ENCODE measurements at places on chromosomes 6 and 20. TPM values are rescaled to one million over a fixed set of nuclear protein-coding genes. Genes with fewer than 3 reads are reported as not detected.

Gene C6orf15
- not detected for total RNA-seq

Gene CCN6
- total RNA-seq = not detected

DNA sequence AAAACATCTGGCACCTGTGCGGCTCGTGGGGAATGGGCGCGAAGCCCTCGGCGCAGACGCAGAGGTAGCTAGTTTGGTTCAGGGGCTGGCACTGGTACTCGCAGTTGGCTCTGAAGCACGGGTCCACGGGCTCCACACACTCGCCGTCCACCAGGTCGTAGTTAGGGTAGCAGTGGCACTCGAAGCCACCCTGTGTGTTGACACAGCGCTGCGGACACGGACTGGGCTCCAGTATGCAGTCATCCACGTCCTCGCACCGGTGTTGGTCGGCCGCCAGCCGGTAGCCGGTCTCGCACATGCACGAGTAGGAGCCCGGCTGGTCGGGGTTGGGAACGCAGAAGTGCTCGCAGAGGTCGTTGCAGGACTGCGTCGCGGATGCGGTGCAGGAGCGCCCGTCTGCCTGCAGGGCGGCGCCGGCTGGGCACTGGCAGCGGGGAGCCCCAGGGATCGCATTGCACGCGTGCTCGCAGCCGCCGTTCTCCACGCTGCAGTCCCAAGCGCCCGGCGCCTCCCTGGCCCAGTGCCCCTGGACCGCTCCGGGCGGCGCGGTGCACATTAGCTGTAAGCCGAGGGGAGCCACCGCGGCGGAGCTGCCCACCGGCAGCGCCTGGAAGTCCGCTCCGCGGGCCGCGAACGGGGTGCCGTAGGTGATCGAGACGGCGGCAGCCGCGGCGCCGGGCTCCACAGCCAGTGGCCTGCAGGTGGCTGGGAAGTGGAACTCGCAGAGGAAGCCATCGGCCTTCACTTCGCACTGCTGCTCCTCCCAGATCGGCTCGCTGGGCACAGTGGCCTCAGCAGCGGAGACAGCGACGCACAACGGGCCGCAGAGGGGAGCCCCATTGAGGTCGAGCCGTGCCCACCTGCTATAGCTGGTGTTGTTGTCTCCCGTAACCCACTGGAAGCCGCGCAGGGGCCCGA lies 930 bp downstream of the THBD start:
- no peak for DNase-seq

DNA sequence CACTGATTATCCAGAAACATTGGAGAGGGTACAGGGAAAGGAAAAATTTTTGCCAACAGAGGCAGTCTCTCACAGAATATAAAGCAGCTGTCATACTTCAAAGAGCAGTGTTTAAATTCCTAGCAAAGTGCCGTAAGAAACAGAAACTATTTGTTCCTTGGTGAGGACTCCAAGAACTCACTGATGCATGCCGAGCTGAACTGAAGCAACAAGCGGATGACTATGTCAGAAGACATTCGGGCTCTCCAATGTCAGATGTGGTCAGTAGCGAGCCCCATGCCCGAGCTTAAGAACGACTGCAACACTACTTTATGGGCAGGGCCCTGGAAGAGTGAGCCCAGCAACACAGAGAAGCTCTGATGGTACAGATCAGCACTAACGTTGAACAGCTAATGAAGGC lies 54.7 kb downstream of the OR2B6 start:
- no peak for DNase-seq

DNA sequence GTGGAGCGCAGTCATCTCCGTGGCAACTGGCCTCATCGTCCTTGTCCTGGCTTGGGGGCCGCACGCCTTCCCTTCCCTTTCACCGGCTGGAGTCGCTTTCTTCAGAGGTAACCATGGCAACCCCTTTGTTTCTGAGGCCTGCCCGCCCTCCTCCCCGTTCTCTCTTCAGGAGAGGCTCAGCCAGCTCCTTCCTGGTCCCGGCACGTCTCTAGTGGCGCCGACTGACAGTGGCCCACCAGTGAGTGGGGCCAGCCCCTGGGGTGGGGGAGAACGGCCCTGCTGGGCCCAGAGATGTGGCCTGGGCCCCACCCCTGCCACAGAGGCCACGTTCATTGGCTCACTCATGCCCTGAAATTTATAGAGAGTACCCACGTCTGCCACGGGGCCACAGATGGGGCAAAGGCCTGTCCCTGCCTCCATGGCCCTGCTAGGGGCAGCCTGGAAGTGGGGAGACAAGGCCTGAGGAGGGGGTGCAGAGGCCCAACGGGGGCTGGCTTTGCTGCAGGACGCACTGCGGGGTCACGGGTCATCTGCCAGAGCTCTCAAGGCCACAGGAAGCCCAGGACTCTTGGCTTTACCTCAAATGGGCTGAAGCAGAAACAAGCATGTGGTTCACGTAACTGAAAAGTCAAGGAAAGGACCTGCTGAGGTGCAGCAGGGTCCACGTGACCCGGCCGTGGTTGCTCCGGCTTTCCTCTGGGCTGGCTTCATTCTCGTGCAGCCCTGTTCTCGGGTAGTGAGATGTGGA lies 1.4 kb upstream of the OSBPL2 start:
- DNase-seq = peak; percentile 17

DNA sequence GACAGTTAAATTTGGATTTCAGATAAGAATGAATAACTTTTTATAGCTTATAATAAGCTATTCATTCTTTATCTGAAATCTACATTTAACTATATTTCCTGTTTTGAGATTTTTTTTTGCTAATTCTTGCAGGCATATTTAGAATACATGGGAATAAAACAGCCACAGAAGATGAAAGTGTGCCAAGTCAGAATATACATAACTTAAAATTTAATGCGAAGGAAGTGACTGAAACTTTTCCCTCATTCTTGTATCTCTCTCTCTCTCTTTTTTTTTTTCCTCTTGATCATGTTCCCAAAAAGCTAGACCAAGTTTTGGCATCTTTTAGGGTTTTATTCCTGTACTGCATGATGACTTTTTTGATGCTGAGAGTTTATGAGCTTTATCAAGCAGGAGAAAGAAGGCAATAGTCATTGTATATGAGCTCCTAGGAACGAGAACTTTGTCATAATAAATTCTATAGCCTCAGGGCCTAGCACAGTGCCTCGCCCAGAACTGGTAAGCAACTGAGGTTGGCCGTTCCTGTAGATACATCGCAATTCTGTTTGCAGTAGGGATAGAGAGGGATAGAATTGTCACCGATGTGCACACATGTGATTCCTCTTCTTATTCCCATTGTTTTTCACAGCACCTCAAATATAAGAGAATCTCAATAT lies 205.2 kb downstream of the MYLK4 start:
- no peak for DNase-seq

GRCh38 chr20:914727-915498 lies 1.2 kb downstream of the ANGPT4 start:
- no peak for DNase-seq

Data from urinary bladder (tissue), 4 donors.